ENCODE measurements at places on chromosomes 7 and 10. TPM values are rescaled to one million over a fixed set of nuclear protein-coding genes. Genes with fewer than 3 reads are reported as not detected.

Gene TMEM248
- total RNA-seq = 88.4 TPM

- no peak within 1 kb of the TSS for H3K27ac ChIP-seq
- H3K27me3 ChIP-seq = peaks cover 75% of the 10 kb centered on the region
- no peaks in the 10 kb centered on the region for H3K36me3 ChIP-seq
- H3K4me3 ChIP-seq = peak within 1 kb of the TSS; percentile 87
Observed at GRCh38 chr7:127252778-127253280, at the start of gene GRM8. Gene GRM8 (minus strand): TSS chr7:127252941.

- H3K27me3 ChIP-seq = peaks cover 2% of the 10 kb centered on the region
- no peaks in the 10 kb centered on the region for H3K36me3 ChIP-seq
- H3K27ac ChIP-seq = no peak overlapping the region
- no peak overlapping the region for H3K4me3 ChIP-seq
- DNase-seq = peak; percentile 40
Observed at GRCh38 chr10:16901106-16901505, 83.9 kb upstream of the RSU1 start.

GRCh38 chr7:158952776-158953175, 96.4 kb downstream of the DYNC2I1 start:
- peaks cover 3% of the 10 kb centered on the region for H3K27me3 ChIP-seq
- H3K4me3 ChIP-seq = no peak overlapping the region
- peaks cover 27% of the 10 kb centered on the region for H3K36me3 ChIP-seq
- no peak overlapping the region for H3K27ac ChIP-seq
- peaks cover under 1% of the 10 kb centered on the region for H3K4me1 ChIP-seq

Gene STEAP4
- 0.58 TPM for total RNA-seq

GRCh38 chr7:29005829-29006228, 47.7 kb upstream of the TRIL start:
- H3K27ac ChIP-seq = no peak overlapping the region
- H3K27me3 ChIP-seq = no peaks in the 10 kb centered on the region
- no peaks in the 10 kb centered on the region for H3K36me3 ChIP-seq
- no peaks in the 10 kb centered on the region for H3K4me1 ChIP-seq

- H3K36me3 ChIP-seq = peaks cover 4% of the 10 kb centered on the region
- H3K27ac ChIP-seq = no peak overlapping the region
- H3K27me3 ChIP-seq = peaks cover 67% of the 10 kb centered on the region
- no peaks in the 10 kb centered on the region for H3K4me1 ChIP-seq
Observed at GRCh38 chr7:19106241-19107080, 11.0 kb downstream of the TWIST1 start.

DNA sequence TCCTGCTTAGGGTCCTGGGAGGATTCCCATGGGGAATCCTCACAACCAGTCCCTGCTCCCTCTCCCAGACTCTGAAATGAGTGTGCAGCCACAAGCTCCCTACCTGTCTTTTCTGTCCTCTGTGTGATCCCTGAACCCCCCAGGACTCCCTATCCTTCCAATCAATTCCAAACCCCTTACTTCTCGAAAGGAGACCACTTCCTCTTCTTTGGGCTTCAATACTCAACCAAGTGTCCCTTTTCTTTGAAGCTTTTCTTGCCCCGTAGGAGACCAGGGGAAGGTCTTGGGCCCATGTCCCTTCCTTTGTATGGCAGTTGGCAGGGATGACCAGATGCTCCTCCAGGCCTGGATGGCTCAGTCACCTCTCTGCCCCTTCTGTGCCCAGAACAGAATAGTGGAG, 1.7 kb downstream of the AEBP1 start:
- H3K27me3 ChIP-seq = peaks cover 17% of the 10 kb centered on the region
- no peak for DNase-seq
- peak overlapping the region; percentile 76 for H3K4me3 ChIP-seq
- H3K4me1 ChIP-seq = peaks cover 7% of the 10 kb centered on the region
- H3K27ac ChIP-seq = no peak overlapping the region

Gene PAX4
- total RNA-seq = not detected

GRCh38 chr7:73328696-73329095, 735 bp downstream of the FKBP6 start:
- H3K36me3 ChIP-seq = no peaks in the 10 kb centered on the region
- H3K27ac ChIP-seq = no peak overlapping the region
- H3K4me1 ChIP-seq = peaks cover 10% of the 10 kb centered on the region
- peaks cover 5% of the 10 kb centered on the region for H3K27me3 ChIP-seq

- DNase-seq = no peak
- no peak overlapping the region for H3K4me3 ChIP-seq
- H3K27me3 ChIP-seq = no peaks in the 10 kb centered on the region
Observed at GRCh38 chr7:15345216-15345615, 216.6 kb downstream of the AGMO start.

DNA sequence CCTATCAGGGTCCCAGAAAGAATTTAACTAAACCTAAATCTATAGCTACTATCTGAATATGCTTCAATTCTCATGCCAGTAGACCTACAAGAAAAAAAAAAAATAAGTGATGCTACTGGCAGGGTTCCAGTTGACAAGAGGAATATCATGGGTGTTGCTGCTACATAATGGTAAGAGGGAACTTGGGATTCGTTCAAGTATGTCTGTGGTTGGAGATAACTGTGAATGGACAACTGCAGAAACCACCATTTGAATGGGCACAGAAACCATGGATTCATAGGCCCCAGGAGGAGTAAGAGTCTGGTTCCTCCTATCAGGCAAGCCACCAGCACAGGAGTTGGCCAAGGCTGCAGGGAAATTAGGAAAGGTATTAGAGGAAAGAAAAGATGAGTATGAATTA, 287.6 kb upstream of the HGF start:
- DNase-seq = no peak
- no peak overlapping the region for H3K27ac ChIP-seq
- H3K36me3 ChIP-seq = no peaks in the 10 kb centered on the region

Gene UNC5B
- total RNA-seq = 0.02 TPM

Gene MMD2
- not detected for total RNA-seq

Gene RASSF4
- 1.5 TPM for total RNA-seq

- peaks cover 4% of the 10 kb centered on the region for H3K36me3 ChIP-seq
- H3K4me1 ChIP-seq = peaks cover 56% of the 10 kb centered on the region
- no peaks in the 10 kb centered on the region for H3K27me3 ChIP-seq
- H3K27ac ChIP-seq = peak overlapping the region; percentile 97
- DNase-seq = no peak
- peak overlapping the region; percentile 87 for H3K4me3 ChIP-seq
Observed at GRCh38 chr10:6082496-6083395, 6.1 kb upstream of the RBM17 start.

GRCh38 chr10:99537086-99537988, 4.6 kb downstream of the NKX2-3 start:
- H3K36me3 ChIP-seq = no peaks in the 10 kb centered on the region
- DNase-seq = no peak
- no peak overlapping the region for H3K4me3 ChIP-seq
- H3K27ac ChIP-seq = peak overlapping the region; percentile 34
- H3K27me3 ChIP-seq = peaks cover 79% of the 10 kb centered on the region

- H3K4me3 ChIP-seq = no peak overlapping the region
- peaks cover 4% of the 10 kb centered on the region for H3K4me1 ChIP-seq
- DNase-seq = no peak
- H3K27me3 ChIP-seq = no peaks in the 10 kb centered on the region
- H3K27ac ChIP-seq = no peak overlapping the region
- H3K36me3 ChIP-seq = no peaks in the 10 kb centered on the region
Observed at GRCh38 chr7:7146837-7147236, 35.5 kb upstream of the C1GALT1 start.

GRCh38 chr7:132328047-132328620, 248.1 kb downstream of the PLXNA4 start:
- no peaks in the 10 kb centered on the region for H3K36me3 ChIP-seq
- H3K27me3 ChIP-seq = peaks cover 38% of the 10 kb centered on the region
- H3K27ac ChIP-seq = no peak overlapping the region
- no peak for DNase-seq
- H3K4me1 ChIP-seq = no peaks in the 10 kb centered on the region

Gene HOGA1
- not detected for total RNA-seq

DNA sequence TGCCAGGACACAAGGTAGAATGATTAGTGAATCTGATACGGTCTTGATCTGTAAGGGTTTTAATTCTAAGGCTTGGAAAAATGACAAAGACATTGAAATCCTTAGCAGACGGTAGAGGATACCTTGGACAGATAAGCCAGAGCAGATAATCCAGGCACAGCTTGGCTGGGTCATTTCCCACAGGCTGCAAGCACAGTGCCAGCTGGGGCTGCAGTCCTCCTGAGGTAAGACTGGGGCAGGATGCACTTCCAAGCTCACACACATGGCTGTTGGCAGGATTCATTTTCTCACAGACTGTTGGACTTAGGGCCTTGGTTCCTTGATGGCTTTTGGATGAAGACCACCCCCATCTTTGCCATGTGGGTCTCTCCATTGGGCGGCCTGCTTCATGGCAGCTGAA, 63.2 kb upstream of the BMPER start:
- H3K4me1 ChIP-seq = no peaks in the 10 kb centered on the region
- H3K27ac ChIP-seq = no peak overlapping the region

Gene SPDYE5
- total RNA-seq = not detected

DNA sequence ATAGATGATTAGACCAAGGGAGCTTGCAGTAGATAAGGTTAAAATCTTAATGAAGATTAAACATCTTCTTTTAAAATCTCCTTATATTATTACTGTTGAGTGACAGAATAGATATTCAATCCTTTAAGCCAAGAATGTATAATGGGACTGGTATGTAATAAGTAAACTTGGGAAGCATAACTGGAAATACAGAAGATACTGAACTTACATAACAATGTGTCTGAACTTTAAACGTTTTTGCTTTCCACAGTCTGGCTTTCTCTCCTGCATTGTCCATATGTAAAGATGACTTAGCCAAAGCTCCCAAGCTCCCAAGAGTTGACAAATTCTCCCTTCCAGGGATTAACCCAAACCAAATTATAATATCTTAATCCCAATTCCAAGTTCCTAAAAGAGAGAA, 129.8 kb downstream of the KCND2 start:
- no peaks in the 10 kb centered on the region for H3K27me3 ChIP-seq
- no peaks in the 10 kb centered on the region for H3K4me1 ChIP-seq
- H3K27ac ChIP-seq = no peak overlapping the region
- H3K4me3 ChIP-seq = no peak overlapping the region
- no peaks in the 10 kb centered on the region for H3K36me3 ChIP-seq
- DNase-seq = no peak

Gene HOXA9
- total RNA-seq = not detected

Gene PIP
- not detected for total RNA-seq

Gene CABCOCO1
- not detected for total RNA-seq

Gene SBDS
- total RNA-seq = 68.6 TPM

GRCh38 chr10:117360994-117361667, 14.1 kb downstream of the PDZD8 start:
- peaks cover 35% of the 10 kb centered on the region for H3K4me1 ChIP-seq
- H3K27me3 ChIP-seq = no peaks in the 10 kb centered on the region
- no peak overlapping the region for H3K27ac ChIP-seq
- H3K36me3 ChIP-seq = peaks cover 2% of the 10 kb centered on the region
- no peak for DNase-seq

DNA sequence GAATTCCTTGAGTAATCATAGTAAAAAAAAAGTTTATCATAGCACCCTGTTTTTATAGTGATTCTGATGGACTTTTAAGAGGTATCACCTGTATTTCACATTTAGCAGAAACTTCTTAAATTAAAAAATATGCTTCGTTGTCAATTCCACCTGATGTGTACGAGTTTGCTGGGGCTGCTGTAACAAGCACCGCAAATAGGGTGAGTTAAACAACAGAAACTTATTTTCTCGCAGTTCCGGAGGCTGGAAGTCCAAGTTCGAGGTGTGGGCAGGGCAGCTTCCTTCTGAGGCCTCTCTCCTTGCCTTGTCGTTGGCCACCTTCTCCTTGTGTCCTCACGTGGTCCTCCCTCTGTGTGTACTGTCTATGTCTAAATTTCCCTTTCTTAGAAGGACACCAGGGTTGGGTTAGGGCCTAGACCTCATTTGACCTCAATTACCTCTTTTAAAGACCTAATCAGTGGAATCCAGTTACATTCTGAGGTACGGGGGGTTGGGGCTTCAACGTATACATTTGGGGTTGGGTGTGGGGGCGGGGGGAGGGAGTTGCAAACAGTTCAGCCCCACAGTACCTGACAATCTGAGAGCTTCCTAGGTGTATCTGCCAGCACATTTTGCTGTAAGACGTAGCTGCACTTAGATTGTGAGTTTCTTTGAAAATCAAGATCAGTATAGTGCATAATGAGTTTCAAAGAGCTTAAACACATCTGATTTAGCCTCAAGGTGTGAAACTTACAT, 72.7 kb downstream of the RBM33 start:
- H3K27me3 ChIP-seq = no peaks in the 10 kb centered on the region
- no peak overlapping the region for H3K4me3 ChIP-seq
- H3K27ac ChIP-seq = no peak overlapping the region
- DNase-seq = no peak

Gene GNGT1
- not detected for total RNA-seq

- H3K27me3 ChIP-seq = peaks cover 2% of the 10 kb centered on the region
- no peaks in the 10 kb centered on the region for H3K36me3 ChIP-seq
- H3K27ac ChIP-seq = no peak overlapping the region
- no peak for DNase-seq
Observed at GRCh38 chr7:18590241-18590640, 94.7 kb downstream of the HDAC9 start.

- H3K36me3 ChIP-seq = no peaks in the 10 kb centered on the region
- H3K27me3 ChIP-seq = no peaks in the 10 kb centered on the region
- no peak overlapping the region for H3K4me3 ChIP-seq
- peak; percentile 77 for DNase-seq
- no peaks in the 10 kb centered on the region for H3K4me1 ChIP-seq
Observed at GRCh38 chr7:104552102-104552501, 223.7 kb downstream of the LHFPL3 start.

DNA sequence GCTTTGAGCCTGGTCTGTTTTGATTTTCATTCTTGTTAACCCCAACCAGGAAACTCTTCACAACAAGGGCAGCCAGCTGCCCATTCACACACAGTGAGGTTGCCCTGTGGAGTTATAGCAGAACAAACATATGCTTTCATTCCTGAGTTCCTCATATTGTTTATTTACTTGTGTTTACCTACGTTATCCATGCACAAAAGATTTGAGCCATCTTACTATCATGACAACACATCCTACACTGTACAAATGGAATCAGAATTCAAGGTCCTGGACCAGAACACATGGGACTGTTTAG, 21.7 kb upstream of the BMPER start:
- peaks cover 3% of the 10 kb centered on the region for H3K27me3 ChIP-seq
- H3K4me1 ChIP-seq = no peaks in the 10 kb centered on the region
- no peak for DNase-seq
- H3K36me3 ChIP-seq = no peaks in the 10 kb centered on the region
- H3K4me3 ChIP-seq = no peak overlapping the region
- H3K27ac ChIP-seq = no peak overlapping the region

- no peak overlapping the region for H3K4me3 ChIP-seq
- DNase-seq = no peak
- H3K27ac ChIP-seq = no peak overlapping the region
- no peaks in the 10 kb centered on the region for H3K27me3 ChIP-seq
- H3K36me3 ChIP-seq = no peaks in the 10 kb centered on the region
- H3K4me1 ChIP-seq = peaks cover 10% of the 10 kb centered on the region
Observed at GRCh38 chr10:132630666-132631337, 93.2 kb downstream of the INPP5A start.

GRCh38 chr10:85593226-85593772, 773.3 kb downstream of the GRID1 start:
- peaks cover 15% of the 10 kb centered on the region for H3K27me3 ChIP-seq
- H3K27ac ChIP-seq = no peak overlapping the region
- peak; percentile 36 for DNase-seq

Gene IFIT5
- 9.5 TPM for total RNA-seq
